NCI-H524 (cell line): ENCODE measurements at places on chromosomes 7 and 10.

- DNase-seq = no peak
These were observed 4.4 kb downstream of the CUL1 start for GRCh38 chr7:148702876-148703670.

DNA sequence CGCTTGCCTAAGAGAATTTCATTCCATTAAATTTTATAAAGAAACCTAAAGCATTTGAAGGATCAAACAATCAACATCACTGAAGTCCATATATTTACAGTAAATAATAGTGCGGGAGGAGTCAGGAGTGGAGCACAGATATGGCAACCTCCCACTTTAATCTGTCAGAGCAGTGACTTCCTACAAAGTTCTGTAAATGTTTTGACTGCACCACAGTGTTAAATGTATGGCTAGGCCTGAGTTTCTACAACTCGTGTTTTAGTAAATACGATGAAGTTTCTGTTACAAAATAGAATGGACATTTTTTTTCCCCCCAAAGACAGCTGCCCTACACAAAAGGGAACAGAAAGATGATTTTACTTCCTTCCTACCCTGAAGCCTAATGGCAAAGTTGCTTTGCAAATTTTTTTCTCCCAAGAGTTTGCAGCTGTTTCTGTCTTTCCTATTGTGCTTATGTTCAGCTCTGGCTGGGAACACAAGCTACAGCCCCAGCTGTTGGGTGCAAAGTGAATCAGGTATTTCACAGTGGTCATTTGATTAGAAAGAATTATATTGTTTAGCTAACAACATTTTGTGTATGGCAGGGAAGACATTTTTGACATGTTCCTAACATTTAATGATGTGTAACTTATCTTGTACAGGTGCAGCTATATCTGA, 62.1 kb downstream of the MET start:
- DNase-seq = no peak

- DNase-seq = no peak
These were observed 23.7 kb downstream of the PTEN start for GRCh38 chr10:87887146-87887545.

DNA sequence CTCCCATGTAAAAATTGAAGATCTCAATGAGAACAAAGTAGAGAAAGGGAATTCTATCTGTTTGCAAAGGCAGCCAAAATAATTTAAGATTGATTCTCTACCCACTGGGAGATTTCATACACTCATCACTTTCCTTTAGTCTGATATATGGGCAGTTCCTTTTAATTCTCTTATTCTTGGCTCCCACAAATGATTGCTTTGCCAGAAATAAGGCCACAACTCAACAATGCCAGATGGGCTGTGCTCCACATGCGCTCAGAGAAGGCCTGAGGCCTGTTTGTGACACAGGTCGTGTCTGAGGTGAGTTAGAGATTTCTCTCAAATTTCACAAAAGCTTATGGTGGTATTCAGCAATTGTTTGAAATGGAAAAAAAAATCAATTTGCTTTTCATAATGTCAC, 501.9 kb upstream of the SEMA3D start:
- DNase-seq = no peak
